Stimulated activated CD8-positive, alpha-beta memory T cell treated with anti-CD3 and anti-CD28 coated beads, Interleukin-4, amount 100 ng/mL, for 1 hour (primary cell): ENCODE measurements at places on chromosomes 11 and 22.
A peak's percentile ranks its signal among the peaks of the same experiment; 100 is the strongest.

- DNase-seq = no peak
These were observed 769 bp upstream of the CDC42EP1 start for GRCh38 chr22:37559521-37559900.

GRCh38 chr22:48044487-48045060 is 1282.1 kb downstream of the TBC1D22A start:
- no peak for DNase-seq

GRCh38 chr11:70405679-70406395 is 7.5 kb downstream of the CTTN start:
- no peak for DNase-seq

- no peak for DNase-seq
These were observed 905.6 kb downstream of the DLG2 start for GRCh38 chr11:84721561-84721961.

DNA sequence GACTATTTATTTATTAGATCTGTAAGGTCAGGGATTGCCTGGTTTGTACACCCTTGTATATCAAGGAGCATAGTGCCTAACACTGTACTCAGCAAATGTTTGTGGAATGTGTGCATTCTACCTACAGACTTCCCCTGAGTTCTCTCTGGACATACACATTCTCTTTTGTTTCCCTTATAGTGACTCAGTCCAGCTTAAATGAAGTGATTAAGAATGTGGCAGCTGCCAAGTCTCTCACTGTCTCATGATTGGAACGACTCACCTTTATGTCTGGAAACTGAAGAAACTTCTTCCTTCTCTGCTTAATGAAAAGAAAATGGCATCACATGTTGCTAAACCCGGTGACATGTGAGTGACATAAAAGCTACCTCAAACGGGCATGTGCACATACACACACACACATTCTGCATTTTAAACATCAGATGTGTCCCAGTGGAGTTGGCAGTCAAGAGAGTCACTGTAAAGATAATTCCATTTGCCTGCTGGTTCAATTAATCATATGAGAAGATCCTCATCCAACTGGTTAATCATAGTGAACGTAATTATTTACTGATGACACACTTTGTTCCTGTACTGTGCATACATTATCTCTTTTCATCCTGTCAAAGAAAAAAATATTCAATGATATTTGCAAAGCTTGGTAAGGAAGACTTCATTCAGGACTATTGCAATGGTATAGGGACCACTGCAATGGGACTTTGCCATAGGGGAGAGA is 42.8 kb downstream of the GLYAT start:
- DNase-seq = no peak

DNA sequence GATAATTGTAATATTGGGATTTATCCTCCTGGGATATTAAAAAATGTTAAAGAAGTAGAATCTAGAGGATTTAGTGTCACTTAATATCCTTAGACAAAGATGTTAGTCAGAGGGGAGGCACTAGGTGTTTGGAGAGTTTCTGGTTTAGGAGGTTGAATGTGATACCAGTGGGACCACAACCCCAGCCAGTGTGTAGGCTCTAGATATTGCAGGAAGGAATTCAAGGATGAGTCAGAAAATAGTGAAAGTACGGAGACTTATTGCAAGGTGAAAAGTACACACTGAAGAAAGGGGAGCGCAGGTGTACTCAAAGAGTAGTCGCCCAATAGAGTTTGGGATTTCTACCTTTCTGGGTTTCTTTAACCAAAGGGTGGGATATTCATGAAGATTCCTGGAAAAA is 5.7 kb upstream of the TMEM41B start:
- no peak for DNase-seq

GRCh38 chr11:64458997-64459396 is 100.0 kb downstream of the RPS6KA4 start:
- no peak for DNase-seq

- DNase-seq = no peak
These were observed 8.7 kb downstream of the OR52A5 start for GRCh38 chr11:5129457-5129877.

DNA sequence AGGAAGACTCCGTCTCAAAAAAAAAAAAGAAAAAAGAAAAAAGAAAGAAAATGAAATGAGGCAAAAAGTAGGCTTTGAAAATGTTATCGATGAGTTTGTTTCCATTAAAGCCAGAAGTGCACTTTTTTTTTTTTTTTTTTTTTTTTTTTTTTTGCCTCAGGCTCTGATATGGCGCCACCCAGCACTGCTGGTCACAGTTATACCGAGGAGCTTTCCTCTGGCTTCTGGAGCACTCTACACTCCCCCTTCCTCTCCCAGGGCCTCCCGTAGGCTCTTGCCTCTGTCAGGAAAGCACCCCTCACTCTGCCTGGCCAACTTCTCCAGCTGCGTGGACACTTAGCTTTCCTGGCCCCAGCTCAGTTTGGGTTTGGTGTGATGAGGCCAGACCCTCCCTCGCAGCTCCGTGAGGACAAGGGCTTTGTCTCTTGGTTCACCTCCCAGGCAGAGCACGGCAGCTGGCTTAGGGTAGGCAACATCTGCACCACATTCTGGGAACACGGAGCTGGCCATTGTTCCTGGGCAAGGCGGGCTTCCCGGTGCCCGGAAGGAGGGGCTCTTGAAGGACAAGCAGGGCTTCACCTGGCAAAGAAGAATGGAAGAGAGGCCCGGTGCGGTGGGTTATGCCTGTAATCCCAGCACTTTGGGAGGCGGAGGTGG is 16.9 kb downstream of the FADS2 start:
- DNase-seq = no peak

DNA sequence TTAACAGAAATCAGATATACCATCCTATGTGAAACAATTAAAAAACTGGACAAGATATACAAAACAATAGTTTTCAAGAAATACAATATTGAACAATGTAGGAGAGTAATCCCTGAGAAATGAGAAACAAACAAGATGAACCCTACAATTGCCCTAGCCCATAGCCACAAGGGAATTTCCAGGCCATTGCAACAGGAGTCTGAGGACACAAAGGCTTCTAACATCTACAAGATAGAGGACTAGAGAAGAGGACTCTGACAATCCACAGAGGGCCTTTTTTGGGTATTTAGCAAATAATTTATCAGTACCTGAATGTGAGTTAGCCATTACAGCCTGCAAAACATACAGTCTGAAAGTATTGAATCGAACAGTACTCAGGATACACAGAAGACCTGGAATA is 251.7 kb downstream of the GRM5 start:
- no peak for DNase-seq

DNA sequence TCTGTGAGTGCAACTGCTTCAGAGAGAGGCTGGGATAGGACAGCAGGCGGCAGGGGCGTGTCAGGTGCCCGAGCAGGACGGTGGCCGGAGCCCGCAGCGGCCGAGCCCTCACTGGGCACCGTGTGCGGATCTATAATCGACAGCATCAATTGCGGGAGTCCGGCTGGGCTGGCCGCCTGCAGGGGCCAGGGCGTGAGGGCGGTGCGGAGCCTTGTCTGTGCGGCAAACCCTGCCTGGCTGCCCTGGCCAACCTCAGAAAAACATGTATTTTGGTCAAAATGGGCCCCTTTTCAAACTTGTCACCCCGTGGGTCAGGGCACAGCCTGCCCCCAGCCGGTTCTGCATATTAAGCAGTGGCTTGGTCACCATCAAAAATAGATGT is 91.3 kb upstream of the KCNQ1OT1 start:
- DNase-seq = no peak

DNA sequence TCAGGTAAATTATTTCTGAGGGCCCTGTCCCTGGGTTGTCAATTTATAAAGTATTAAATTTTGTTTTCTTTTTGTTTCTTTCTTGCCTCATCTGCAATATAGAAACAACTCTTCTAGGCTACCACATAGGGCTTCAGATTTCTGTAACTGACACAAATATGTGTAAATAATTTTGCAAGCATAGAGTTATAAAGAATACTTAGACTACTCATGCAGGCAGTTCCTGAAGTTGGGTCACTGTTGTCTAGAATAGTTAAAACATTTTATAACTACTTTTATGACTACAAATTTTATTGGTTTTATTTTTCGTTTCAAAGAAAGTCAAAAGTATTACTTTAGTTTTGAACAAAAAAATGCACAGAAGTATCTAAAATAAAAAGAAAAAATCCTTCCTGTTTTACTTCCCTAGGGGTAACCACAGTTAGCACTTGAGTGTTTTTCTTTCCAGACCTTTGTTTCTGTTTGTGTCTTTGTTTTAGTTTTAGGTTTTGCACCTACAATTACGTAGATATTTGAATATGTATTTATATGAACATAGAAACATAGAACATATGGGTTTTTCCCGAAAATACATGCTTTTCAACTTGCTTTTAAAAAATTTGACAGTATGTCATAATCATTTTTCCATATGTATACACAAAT is 12.4 kb upstream of the TMEM123 start:
- no peak for DNase-seq

DNA sequence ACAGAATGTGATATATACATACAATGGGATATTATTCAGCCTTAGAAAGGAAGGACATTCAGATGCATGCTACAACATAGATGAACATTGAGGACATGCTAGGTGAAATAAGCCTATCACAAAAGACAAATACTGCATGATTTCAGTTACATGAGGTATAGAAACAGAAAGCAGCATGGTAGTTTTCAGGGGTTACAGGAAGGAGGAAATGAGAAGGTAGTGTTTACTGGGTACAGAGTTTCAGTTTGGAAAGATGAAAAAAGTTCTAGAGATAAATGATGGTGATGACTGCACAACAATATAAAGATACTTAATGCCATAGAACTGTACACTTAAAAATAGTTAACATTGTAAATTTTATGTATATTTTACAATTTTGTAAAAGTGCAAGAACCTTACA is 266.7 kb upstream of the C11orf87 start:
- DNase-seq = no peak

DNA sequence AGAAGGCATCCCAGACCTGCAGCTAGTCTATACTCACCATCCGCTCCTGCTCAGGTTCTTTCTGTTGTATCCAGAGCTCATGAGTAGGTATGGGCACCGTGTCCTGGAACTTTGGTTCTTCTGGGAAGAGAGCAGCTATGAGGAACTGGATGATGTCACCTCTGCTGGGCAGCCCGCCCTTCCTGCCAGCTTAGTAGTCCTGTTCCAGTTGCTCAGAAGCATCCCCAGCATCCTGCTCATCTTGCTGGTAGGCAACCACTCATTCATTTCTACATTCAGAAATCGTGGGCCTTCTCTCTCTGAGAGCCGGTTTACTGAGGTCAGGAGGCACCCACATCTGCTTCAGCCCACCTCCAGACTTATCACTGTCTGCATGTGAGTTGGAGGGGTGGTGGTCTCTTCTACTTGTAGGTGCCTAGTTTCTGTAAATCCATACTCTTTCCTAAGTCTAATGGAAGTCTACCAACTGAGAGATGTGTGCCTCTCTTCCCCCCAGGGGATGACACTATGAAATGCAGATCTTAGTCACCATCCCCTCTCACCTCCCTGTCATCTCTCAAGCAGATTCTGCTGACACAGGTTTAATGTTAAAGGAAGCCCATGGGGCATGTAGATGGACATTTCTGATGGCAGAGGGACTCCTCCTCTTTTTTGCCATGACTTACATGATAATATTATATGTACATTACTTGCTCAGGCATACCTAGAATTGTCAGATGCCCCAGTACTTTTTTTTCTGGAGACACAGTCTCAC is 29.6 kb upstream of the CCDC134 start:
- DNase-seq = no peak

DNA sequence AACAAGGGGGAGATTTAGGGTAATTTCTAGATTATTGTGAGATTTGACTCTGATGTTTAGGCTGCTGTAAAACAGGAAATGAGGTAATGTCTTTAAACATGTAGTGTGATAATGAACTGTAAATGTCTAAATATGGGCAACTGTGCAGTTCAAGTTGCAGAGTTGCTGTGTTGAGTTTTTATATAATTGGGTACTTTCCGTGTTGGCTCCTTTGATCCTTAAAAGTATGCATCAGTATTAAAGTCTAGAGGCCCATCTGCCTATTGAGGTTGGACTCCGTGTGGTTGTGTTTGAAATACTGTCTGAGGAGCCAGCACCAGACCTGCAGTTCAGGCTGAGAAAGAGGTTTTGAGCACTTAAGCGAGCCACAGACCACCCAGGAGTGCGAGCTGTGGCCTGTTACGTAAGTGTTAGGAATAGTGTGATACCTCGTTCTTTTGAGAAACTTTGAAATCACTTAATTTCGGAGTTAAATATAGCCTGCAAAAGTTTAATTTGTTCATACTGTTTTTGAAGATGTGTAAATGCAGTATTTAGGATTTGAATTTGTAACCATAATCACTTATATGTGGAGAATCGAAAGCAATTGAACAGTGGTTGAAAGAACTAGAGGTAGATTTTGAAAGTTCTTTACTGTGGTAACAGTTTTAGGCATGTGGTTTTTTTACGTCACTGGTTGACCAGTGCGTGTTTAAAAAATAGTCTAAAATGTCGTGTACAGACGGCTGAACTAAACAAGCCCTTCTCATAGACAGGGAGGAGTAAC is 9.0 kb downstream of the FAM118A start:
- peak; percentile 28 for DNase-seq

DNA sequence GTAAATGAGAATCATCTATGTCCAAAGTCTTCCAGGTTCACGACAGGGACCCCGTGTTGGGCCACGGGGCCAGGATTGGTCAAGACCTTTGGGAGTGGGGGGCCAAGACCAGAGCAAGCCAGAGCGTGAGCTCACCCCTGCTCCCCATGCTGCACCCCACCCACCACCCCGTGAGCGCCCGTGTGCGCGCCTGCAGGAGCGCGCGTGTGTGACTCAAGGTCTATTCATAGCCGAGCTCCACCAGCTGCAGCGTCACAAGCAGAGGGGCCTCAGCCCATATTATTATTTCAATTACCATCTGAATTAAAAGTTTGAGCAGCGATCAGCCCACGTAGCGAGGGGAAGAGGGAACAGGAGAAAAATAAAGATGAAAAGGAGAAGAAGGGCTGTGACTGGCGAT is 5.2 kb downstream of the KCNJ4 start:
- no peak for DNase-seq

GRCh38 chr11:66580803-66581202 is 12.1 kb downstream of the CCDC87 start:
- no peak for DNase-seq

- DNase-seq = no peak
These were observed 35.5 kb downstream of the RPL27A start for GRCh38 chr11:8717876-8718753.

GRCh38 chr11:61162092-61162941 is 1.1 kb upstream of the VPS37C start:
- no peak for DNase-seq

GRCh38 chr11:44606472-44606871 is 41.0 kb downstream of the CD82 start:
- no peak for DNase-seq
